ENCODE measurements at places on chromosomes 3 and 15.

DNA sequence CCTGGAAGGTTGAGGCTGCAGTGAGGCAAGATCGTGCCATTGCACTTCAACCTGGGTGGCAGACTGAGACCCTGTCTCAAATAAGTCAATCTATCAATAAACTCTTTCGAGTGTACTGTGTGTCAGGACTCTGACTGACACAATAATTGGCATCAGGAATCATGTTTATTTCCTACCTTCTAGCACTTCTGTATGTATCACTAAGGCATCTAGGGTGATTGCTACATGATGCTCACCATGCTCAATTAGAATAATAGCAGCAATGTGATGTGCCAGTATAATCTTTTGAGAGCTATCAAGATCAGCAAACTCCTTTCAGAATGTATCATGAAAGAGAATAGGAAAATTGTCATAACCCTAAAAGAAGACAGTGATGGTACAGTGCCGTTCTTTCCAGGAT lies 95.3 kb downstream of the FMN1 start:
- H3K4me1 ChIP-seq = no peaks in the 10 kb centered on the region
- no peak overlapping the region for H3K27ac ChIP-seq
- no peak overlapping the region for H3K4me3 ChIP-seq
- DNase-seq = no peak
- no peaks in the 10 kb centered on the region for H3K36me3 ChIP-seq

DNA sequence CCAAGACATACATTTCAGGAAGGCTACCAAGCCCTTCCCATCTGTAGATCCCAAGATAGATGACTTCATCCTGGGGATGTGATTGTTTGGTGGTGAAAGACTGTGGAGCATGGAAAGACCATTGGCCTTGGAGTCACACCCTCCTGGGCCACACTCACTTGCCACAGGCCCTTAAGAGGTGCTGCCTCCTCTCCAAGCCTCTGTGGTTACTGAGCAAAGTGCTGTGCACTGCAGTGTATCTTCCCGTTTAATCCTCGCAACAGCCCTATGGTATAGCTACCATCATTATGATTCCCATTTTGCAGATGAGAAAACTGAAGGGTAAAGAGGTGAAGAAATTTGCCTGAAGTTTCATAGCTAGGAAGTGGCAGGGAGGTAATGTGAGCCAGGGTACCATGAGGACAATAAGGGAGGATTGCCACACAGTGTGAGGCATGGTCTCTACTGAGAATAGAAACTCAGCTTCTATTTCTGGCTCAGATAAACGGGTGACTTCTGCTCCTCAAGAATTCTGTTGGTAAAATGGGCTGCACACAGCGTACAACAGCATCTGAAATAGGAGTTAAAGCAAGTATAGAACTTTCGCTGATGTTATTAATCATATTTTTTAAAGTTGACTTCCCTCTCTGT lies 23.9 kb upstream of the RHO start:
- no peak for DNase-seq
- no peaks in the 10 kb centered on the region for H3K36me3 ChIP-seq
- H3K27ac ChIP-seq = no peak overlapping the region
- peaks cover 20% of the 10 kb centered on the region for H3K4me1 ChIP-seq

GRCh38 chr15:65323071-65323511 lies 18.6 kb downstream of the RNU5B-1 start:
- no peak overlapping the region for H3K27ac ChIP-seq
- no peaks in the 10 kb centered on the region for H3K36me3 ChIP-seq
- H3K27me3 ChIP-seq = peaks cover 10% of the 10 kb centered on the region
- H3K4me3 ChIP-seq = no peak overlapping the region
- H3K4me1 ChIP-seq = no peaks in the 10 kb centered on the region
- no peak for DNase-seq

DNA sequence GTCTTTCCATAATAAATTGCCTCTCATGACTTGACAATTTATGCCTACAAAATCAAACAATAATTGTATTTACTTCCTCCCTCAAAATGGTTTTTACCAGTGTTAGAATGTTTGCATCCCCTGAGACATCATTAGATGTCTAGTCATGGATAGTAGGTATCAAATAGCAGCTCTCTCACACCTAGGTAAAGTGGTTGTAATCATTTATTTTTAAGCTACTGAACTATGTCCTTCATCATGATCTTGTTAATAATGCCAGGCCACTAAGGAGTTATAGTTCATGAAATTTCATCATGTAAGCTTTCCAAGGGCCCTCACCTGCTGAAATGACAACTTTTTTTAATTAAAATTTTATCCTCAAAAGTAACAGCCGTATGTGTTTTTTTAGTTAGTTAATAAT lies 134.1 kb downstream of the ARPP21 start:
- H3K4me1 ChIP-seq = no peaks in the 10 kb centered on the region
- no peak overlapping the region for H3K4me3 ChIP-seq
- no peaks in the 10 kb centered on the region for H3K27me3 ChIP-seq
- H3K36me3 ChIP-seq = no peaks in the 10 kb centered on the region

- no peak overlapping the region for H3K4me3 ChIP-seq
- H3K27ac ChIP-seq = no peak overlapping the region
- no peaks in the 10 kb centered on the region for H3K36me3 ChIP-seq
Observed at GRCh38 chr15:79494963-79495755, 63.0 kb downstream of the MINAR1 start.

DNA sequence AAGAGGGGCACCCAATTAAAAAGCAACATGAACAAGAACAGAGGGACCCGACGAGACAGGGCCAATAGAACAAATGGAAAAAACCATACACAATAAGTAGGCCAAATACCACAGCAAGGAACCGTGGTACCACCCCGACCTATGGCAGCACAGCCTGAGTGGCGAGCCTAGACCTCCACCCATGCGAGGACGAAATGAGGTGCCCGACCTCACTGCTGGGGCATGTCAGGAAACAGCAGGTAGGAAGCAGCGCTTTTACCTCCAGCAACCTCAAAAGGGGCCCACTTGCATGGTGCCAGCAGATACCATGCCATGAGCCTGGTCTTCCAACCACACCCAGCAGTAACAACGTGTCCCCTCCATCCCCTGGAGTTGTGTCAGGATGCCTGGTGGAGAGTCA lies 77.9 kb downstream of the PCSK6 start:
- H3K4me1 ChIP-seq = no peaks in the 10 kb centered on the region
- no peaks in the 10 kb centered on the region for H3K27me3 ChIP-seq
